Smooth muscle cell of bladder (primary cell): ENCODE measurements at places on chromosomes 6 and 20. TPM values are rescaled to one million over a fixed set of nuclear protein-coding genes. Genes with fewer than 3 reads are reported as not detected.

The POU3F2 gene
- not detected in 2 replicates for total RNA-seq

The AIF1 gene
- not detected in 2 replicates for total RNA-seq

The TBX18 gene
- total RNA-seq: 20.5 and 34.9 TPM in 2 replicates

The E2F1 gene
- total RNA-seq: 1.00 and 1.5 TPM in 2 replicates

The MATN4 gene
- not detected in 2 replicates for total RNA-seq

The BRD2 gene
- 54.8 and 73.9 TPM in 2 replicates for total RNA-seq

The LIME1 gene
- total RNA-seq: 1.6 and 2.2 TPM in 2 replicates

The SENP6 gene
- 54.0 and 59.0 TPM in 2 replicates for total RNA-seq
